ENCODE measurements at places on chromosomes 12 and 14.

- DNase-seq: no peak
Observed at GRCh38 chr14:59481407-59481806, 2.8 kb downstream of the L3HYPDH start.

DNA sequence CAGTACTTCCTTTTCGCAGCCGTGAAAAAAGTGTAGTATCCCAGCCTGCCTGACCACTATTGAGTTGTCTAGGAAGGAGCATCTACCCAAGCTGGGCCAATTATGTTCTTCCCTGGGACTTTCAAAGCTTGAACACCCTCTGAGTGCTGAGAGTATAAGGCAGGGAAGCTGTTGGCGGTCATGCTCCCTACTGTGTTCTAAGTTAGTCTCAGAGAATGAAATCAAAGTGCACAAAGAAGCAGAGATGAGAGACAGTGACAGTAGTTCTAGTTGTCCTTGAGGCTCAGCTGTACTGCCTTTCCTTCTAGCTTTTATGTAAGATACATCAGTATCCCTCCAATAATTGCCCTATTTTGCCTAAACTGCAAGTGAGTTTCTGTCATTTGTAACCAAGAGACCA lies 427.1 kb upstream of the SEL1L start:
- no peak for DNase-seq

DNA sequence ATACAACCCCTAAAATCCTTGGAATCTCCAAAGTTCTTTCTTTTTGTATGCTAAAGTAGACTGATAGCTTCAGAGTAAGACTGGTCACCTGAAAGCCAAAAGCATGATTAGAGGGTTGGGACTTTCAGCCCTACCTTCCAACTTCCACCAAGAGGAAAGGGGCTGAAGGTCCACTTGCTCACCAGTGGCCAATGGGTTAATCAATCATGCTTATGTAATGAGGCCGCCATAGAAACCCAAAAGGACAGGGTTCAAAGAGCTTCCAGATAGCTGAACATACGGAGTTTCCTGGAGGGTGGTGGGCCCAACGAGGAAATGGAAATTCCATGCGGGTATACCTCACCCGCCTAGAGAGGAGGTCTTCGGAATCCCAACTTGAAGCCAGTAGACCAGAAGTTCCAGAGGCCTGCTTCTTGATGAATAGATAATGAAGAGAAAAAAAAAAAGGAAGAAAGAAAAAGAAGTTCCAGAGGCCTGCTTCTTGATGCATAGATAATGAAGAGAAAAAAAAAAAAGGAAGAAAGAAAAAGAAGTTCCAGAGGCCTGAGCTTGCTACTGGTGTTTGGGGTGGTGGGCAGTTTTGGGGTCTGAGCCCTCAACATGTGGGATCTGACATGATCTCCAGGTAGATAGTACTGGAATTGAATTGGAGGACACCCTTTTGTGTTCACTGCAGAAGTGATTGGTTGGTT lies 11.2 kb upstream of the BTG1 start:
- DNase-seq: no peak

DNA sequence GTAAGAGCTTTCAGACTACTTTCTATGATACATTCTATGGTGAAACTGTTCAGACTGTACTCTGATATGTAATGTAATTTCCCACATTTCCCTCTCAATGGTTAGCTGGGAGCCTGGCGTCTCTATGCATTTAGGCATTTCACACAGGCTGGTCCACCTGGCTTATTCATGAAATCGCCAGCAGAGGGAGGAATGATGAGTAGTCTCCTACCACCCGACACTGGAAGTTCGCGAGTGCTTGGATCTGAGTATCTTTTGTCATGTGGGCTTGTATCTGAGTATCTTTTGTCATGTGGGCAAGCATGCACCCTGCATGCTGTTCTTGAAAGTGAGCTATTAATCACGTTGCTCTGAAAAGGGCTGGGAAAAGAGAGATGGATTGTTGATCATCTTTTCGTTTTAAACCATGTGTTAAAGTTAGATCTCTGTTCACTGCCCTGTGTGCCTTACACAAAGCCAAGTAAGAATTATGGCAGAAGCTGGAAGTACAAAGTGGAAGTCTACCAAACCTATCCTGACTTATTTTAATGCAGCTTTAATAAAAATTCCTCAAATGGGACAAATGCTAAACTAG lies 235.0 kb downstream of the ATP23 start:
- peak; percentile 9 for DNase-seq
